ENCODE measurements at places on chromosomes 1 and 21.

- peaks cover 29% of the 10 kb centered on the region for H3K4me1 ChIP-seq
- no peak overlapping the region for H3K27ac ChIP-seq
- H3K4me3 ChIP-seq = peak overlapping the region; percentile 82
These were observed 1.8 kb downstream of the SH2D5 start for GRCh38 chr1:20730690-20731056.

DNA sequence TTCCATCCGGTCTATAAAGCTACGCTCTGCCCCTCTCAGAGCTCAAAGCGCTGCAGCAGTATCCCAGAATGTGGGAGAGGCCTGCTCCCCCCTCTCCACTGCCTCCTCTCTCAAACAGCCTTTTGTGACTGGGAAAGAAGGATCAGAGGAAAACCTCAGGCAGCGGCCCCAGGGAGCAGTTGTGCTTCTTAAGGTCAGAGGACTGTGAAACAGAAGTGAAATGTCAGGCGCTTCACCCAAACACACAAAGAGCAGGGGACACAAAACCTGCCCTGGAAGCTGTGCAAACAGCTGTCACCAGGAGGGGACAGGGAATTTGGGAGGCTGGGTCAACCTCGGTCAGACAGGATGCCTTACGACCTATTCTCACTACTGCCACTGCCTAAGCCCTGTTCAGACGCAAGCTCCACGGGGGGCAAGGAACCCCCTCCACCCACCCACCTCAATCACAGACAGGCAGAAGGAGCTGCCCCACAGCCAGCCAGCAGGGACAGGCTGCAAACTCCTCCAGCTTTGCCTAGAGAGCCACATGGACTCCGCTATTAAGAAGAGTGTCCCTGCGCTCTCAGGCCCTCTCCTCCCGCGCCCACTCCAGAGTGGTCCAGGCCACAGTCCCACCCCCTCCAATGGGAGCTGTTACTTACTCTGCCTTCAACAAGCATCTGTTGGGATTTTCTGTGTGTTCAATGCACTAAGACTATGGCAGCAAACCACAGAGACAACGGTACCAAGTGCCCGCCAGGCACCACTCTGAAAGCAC lies 14.6 kb downstream of the SSBP3 start:
- no peaks in the 10 kb centered on the region for H3K27me3 ChIP-seq
- no peak overlapping the region for H3K4me3 ChIP-seq
- peaks cover 4% of the 10 kb centered on the region for H3K36me3 ChIP-seq
- no peak for DNase-seq
- peaks cover 13% of the 10 kb centered on the region for H3K4me1 ChIP-seq

GRCh38 chr21:32951041-32951440 lies 74.7 kb upstream of the OLIG2 start:
- peaks cover 29% of the 10 kb centered on the region for H3K27me3 ChIP-seq
- H3K4me1 ChIP-seq = no peaks in the 10 kb centered on the region
- no peaks in the 10 kb centered on the region for H3K36me3 ChIP-seq

GRCh38 chr21:34761758-34762330 lies 93.0 kb downstream of the CLIC6 start:
- no peaks in the 10 kb centered on the region for H3K4me1 ChIP-seq
- 0 out of 2 replicates have a peak, but pooled peaks cover 6% of the 10 kb centered on the region for H3K36me3 ChIP-seq
- H3K27ac ChIP-seq = no peak overlapping the region
- H3K4me3 ChIP-seq = no peak overlapping the region

- no peak for DNase-seq
These were observed 3.6 kb upstream of the PKN2 start for GRCh38 chr1:88680471-88680870.

DNA sequence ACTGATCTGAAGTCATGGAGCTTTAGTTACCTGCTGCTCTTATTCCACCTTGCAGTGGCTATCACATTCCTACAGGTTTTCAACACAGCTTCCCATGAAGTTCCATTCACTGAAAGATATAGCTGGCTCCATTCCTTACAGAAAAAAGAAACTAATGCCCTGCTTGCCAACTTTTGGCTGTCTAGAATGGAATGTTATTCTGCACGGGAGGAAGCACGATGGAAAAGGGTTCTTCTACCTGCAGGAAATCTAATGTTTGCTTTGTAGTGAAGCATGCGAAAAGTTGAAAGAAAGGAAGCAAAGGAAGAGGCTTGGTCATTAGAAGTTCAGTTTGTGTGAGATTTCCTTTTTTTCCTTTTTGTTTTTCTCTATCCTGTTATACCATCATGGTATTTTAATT lies 32.6 kb downstream of the GIPC2 start:
- H3K27ac ChIP-seq = no peak overlapping the region
- H3K4me3 ChIP-seq = no peak overlapping the region
- no peaks in the 10 kb centered on the region for H3K27me3 ChIP-seq
- no peak for DNase-seq
- H3K36me3 ChIP-seq = no peaks in the 10 kb centered on the region

GRCh38 chr21:45149021-45149420 lies 74.6 kb downstream of the ADARB1 start:
- H3K27me3 ChIP-seq = peaks cover 26% of the 10 kb centered on the region
- H3K36me3 ChIP-seq = no peaks in the 10 kb centered on the region
- peaks cover 23% of the 10 kb centered on the region for H3K4me1 ChIP-seq
- H3K27ac ChIP-seq = no peak overlapping the region
- no peak overlapping the region for H3K4me3 ChIP-seq
- DNase-seq = no peak

DNA sequence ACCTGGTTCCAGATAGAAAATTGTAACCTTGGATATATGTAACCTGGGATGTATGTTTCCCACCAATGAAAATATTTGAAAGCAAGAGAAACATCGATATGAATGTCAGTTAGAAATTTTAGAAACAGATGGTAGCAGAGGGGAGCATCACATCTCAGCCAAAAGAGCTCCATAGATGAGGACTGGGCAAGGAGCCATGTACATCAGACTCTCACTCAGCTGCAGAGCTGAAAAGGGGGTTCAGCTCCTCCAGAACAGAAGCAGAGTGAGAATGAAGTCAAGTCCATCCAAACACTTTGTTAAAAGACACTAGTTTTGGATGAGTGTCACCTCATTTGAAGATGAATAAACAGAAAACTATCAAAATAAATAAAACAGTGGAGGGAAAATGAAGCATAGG lies 202.4 kb downstream of the HMCN1 start:
- H3K36me3 ChIP-seq = no peaks in the 10 kb centered on the region
- no peaks in the 10 kb centered on the region for H3K27me3 ChIP-seq
- H3K4me3 ChIP-seq = no peak overlapping the region
- peaks cover 27% of the 10 kb centered on the region for H3K4me1 ChIP-seq
- DNase-seq = no peak
- no peak overlapping the region for H3K27ac ChIP-seq

- DNase-seq = no peak
- no peaks in the 10 kb centered on the region for H3K27me3 ChIP-seq
- peaks cover 21% of the 10 kb centered on the region for H3K4me1 ChIP-seq
- H3K4me3 ChIP-seq = no peak overlapping the region
These were observed 29.3 kb downstream of the NIBAN1 start for GRCh38 chr1:184945029-184945428.

- no peaks in the 10 kb centered on the region for H3K36me3 ChIP-seq
- H3K27me3 ChIP-seq = no peaks in the 10 kb centered on the region
- DNase-seq = peak; percentile 59
- no peaks in the 10 kb centered on the region for H3K4me1 ChIP-seq
- no peak overlapping the region for H3K4me3 ChIP-seq
These were observed 12.6 kb downstream of the FLG2 start for GRCh38 chr1:152347116-152347728.

DNA sequence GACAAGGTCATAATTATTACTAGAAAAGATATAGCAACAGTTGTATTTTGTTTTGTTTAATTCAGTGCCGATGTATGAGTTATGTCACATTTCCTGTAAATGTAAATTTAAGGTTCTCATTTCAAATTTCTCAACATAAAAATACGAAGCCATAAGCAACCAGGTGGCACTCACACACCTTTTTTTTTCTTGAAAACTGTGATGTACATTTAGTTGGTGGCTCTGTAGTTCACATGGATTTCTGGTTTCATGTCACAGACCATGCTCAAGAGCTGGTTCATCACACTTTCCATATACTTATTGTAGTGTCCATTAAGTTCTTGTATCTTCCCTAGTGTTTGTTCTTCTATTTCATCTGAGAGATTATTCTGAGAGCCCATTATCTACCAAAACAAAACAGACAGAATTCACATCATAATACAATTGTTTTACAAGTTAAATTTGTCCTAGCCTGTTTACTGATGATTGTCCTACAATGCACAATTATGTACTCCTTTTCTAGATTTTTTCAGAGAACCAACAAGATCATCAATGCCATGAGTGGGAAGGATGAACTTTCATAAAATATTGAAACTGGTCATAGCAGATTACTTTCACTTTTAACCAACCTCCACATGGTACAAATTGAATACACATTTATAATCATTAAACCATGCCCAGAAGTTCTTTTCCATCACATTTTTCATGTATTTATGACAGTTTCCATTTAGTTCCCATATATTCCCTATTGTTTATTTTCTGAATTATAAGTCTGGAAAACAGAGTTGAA lies 17.1 kb downstream of the ATP6V1G3 start:
- no peak for DNase-seq
- H3K27ac ChIP-seq = peak overlapping the region; percentile 6
- peaks cover 35% of the 10 kb centered on the region for H3K36me3 ChIP-seq
- peaks cover 59% of the 10 kb centered on the region for H3K4me1 ChIP-seq
- no peaks in the 10 kb centered on the region for H3K27me3 ChIP-seq

DNA sequence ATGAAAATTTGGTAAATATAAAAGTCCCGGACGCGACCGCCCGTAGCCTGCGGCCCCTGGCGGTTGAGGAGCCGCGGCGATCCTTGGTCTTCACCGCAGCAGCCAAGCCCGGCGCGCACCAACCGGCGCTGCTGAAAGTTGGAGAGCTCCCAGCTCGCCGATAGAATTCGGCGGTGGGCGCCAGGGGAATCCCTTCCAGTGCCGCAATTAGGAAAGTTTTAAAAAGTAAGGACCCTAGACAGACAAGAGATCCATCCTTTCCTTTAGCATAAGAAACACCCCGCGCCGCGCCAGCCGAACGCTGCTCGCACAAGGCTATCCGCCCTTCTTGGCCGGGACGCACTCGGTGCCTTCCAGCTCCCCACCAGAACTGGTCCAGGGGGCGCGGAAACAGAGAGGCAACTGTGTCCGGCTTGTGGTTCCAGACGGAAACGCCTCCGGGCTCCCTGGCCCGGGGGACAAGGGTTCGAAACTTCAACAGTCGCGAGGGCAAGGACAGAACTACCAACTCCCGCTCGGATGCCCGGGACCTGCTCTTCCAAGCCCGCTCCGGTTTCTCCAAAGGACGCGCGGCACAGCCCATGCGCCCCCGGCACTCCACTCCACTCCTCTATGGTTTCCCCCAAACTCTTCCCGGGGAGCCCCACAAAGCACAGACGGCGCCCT lies 1.7 kb downstream of the FAM78B start:
- H3K27ac ChIP-seq = no peak overlapping the region
- DNase-seq = no peak
- peaks cover 4% of the 10 kb centered on the region for H3K27me3 ChIP-seq
- H3K4me3 ChIP-seq = no peak overlapping the region
- H3K36me3 ChIP-seq = no peaks in the 10 kb centered on the region

DNA sequence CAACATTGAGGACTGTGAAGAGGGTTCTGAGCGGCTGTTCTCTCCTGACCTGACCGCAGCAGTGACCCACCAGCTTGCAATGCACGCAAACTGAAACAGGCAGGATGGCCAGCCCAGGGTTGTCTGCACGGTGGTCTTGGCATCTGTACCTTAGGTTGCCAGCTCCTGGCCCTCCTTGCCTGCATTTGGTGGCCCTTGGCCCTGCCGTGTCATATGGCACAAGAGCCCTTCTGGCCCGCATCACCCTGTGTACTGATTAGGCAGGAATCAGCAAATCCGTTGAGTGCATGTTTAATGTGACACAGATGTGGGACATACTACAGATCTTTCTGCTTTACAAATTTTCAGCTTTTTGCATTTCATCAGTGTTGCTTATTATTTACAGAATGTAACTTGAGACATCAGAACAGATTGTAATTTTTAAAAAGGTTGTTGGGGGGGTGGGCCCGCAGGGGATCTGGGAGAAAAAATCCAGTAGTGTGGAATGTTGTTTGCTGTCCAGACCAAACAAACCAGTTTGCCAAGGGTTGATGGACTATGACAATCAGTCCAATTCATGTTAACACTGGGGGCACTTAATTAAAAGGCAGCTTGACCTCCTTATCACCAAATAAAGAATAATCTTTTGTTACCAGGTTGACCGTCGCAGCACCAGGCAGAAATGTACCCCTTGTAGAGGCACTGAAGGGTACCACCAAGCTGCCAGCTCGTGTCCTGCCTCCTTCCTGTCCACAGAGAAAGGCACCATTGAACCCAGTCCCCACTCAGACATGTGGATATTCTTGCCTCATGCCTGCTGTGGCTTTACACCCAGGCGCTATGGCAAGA lies 132.6 kb downstream of the DHRS3 start:
- no peak for DNase-seq
- no peak overlapping the region for H3K4me3 ChIP-seq
- H3K27ac ChIP-seq = no peak overlapping the region
- H3K36me3 ChIP-seq = peaks cover 20% of the 10 kb centered on the region
- peaks cover 50% of the 10 kb centered on the region for H3K4me1 ChIP-seq

DNA sequence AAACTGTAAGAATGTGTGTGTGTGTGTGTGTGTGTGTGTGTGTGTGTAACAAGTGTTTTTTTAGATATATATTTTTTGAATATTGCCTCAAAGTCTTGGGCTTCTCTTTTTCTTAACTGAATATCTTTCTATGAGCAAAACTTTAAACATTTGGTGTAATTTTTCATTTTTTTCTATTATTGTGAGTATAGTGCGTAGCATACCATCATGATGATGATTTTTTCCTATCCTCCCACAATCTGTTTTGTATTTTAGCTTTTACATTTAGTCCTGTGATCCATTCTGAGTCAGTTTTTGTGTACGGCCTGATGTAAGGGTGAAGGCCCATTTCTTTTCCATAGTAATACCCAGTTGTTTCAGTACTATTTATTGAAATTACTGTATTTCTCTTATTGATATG lies 680.6 kb downstream of the TTLL7 start:
- H3K27me3 ChIP-seq = no peaks in the 10 kb centered on the region
- no peak for DNase-seq
- H3K27ac ChIP-seq = no peak overlapping the region
- no peaks in the 10 kb centered on the region for H3K4me1 ChIP-seq
- H3K4me3 ChIP-seq = no peak overlapping the region
- no peaks in the 10 kb centered on the region for H3K36me3 ChIP-seq

DNA sequence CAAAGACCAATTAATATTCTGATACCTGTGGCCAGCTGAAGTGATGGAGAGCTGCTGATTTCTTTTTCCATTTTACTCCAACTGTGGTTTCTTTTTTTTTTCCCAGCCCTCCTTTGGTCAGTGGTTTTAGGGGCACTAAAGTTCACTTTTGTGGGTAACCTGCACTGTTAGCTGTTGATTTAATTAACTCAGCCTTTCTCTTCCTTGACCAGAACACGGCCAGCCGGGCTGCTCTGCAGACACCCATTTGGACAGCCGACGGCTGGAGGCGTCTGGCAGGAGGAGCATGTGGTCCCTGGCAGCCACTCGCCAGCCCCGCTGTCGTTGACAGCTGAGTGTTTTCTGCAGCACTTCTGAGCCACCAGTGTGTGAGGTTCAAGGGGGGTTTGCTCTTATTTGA lies 136.2 kb upstream of the RUNX3 start:
- H3K4me3 ChIP-seq = peak overlapping the region; percentile 51
- no peak for DNase-seq
- peaks cover 33% of the 10 kb centered on the region for H3K4me1 ChIP-seq
- no peak overlapping the region for H3K27ac ChIP-seq

GRCh38 chr1:15196807-15197530 lies 43.4 kb downstream of the TMEM51 start:
- H3K36me3 ChIP-seq = no peaks in the 10 kb centered on the region
- no peak for DNase-seq
- H3K27ac ChIP-seq = no peak overlapping the region
- H3K4me1 ChIP-seq = peaks cover 24% of the 10 kb centered on the region

GRCh38 chr1:15066191-15066590 lies 87.4 kb upstream of the TMEM51 start:
- no peaks in the 10 kb centered on the region for H3K4me1 ChIP-seq
- no peak for DNase-seq
- no peak overlapping the region for H3K4me3 ChIP-seq
- H3K27me3 ChIP-seq = peaks cover 2% of the 10 kb centered on the region

Data from HFFc6 (cell line).